Endodermal cell (in vitro differentiated cells): ENCODE measurements at places on chromosomes 3 and 15.

DNA sequence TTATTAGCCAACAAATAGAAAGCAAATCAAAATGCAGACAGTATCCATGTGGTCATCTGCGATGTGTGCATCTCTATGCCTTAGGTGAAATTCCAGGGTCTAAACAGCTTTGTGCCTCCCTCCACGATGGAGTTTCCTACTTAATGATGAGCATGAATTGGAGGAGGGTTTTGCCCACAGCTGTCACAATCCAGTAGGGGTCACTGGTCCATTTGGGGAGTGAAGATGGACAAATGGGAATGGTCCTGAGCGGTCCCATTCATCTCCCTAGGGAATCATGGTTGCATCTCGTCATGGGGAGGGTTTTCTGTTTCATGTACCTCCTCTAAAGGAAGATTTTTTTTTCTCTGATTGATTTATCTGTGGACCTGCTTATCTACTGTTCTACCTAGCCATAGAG, 358.0 kb downstream of the PTPRG start:
- H3K4me1 ChIP-seq, result no peaks in the 10 kb centered on the region
- H3K36me3 ChIP-seq, result no peaks in the 10 kb centered on the region
- no peak overlapping the region for H3K4me3 ChIP-seq
- no peak for DNase-seq
- H3K27ac ChIP-seq, result no peak overlapping the region
- H3K27me3 ChIP-seq, result no peaks in the 10 kb centered on the region

GRCh38 chr3:16767006-16767405, 117.7 kb upstream of the PLCL2 start:
- no peaks in the 10 kb centered on the region for H3K4me1 ChIP-seq
- DNase-seq, result peak; percentile 66
- no peaks in the 10 kb centered on the region for H3K36me3 ChIP-seq
- H3K4me3 ChIP-seq, result no peak overlapping the region

DNA sequence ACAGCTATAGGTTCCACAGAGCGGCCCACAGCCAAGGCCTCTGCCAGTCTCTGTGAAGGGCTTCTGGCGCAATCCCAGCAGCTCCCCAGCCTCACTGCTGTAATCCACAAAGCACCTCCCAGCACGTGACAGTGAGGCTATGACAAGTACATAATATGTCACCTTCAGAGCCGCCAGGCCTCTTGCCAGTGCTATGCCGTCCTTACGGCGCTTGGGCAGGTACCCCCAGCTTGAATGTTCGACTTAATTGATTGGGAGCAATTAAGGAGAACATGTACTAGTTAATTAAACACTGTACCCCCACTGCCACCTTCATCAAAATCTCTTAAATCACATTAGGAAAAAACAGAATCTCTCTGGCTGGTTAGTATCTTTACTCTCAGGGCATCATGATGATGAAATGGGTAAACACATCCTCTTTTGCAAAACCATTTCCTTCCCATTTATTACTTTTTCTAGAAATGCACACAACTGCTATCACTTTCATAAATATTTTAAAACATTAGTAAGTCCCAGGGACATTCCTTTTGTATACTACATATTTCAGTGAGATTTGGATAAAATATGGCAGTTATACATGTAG, 169.9 kb downstream of the XXYLT1 start:
- no peak overlapping the region for H3K4me3 ChIP-seq
- H3K27me3 ChIP-seq, result no peaks in the 10 kb centered on the region
- H3K36me3 ChIP-seq, result no peaks in the 10 kb centered on the region
- no peak overlapping the region for H3K27ac ChIP-seq

GRCh38 chr3:66203275-66203674, 17.5 kb upstream of the SLC25A26 start:
- DNase-seq, result peak; percentile 13
- H3K27me3 ChIP-seq, result no peaks in the 10 kb centered on the region
- no peak overlapping the region for H3K4me3 ChIP-seq
- no peaks in the 10 kb centered on the region for H3K36me3 ChIP-seq

GRCh38 chr3:126891791-126892190, 91.1 kb upstream of the PLXNA1 start:
- no peak overlapping the region for H3K4me3 ChIP-seq
- H3K27me3 ChIP-seq, result no peaks in the 10 kb centered on the region
- DNase-seq, result no peak
- H3K36me3 ChIP-seq, result no peaks in the 10 kb centered on the region
- H3K27ac ChIP-seq, result no peak overlapping the region

GRCh38 chr3:59472541-59472940, 422.7 kb upstream of the CFAP20DC start:
- no peaks in the 10 kb centered on the region for H3K36me3 ChIP-seq
- H3K27me3 ChIP-seq, result no peaks in the 10 kb centered on the region
- H3K4me3 ChIP-seq, result no peak overlapping the region

DNA sequence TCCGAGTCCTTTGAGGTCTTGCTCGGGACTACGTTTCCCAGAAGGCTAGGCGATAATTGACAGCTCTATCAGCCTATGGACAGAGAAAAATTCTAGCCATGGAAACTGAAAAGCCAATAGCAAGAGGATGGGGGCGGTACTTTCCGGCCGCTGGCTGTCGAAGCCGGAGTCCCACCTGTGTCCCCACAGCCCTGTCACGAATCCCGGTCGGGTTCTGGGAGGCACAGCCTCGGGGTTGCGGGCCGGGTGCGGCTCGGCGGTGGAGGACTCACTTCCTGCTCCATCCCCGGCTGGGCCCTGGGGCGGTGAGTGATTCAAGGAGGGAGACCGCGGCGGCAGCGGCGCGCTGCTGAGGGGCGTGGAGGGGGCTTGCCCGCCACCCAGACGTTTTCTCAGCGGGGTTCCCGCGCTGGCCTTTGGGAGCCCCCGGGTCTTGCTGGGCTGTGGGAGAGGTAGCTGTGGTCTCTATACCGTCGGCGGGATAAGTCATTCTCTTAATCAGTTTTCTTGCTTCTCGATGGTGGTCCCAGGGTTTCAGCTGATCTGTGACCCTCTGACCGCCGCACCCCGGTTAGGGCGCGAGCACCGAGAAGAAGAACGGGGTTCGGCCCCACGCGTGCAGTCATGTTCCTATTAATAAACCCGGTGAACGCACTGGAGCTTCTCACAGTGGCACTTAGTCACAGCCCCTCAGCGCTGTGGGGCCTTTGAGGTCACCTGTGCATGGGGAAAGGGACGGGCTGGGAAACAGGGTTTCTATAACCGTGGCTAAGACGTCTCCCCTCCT, at the start of gene ZNF774:
TSS of gene ZNF774 (plus strand) at position 178 of the 787 bp plus-strand sequence. CDS start 2,377 bp downstream, outside the sequence.
- H3K4me3 ChIP-seq, result peak within 1 kb of the TSS; percentile 91
- no peak within 1 kb of the TSS for H3K27ac ChIP-seq
- peak; percentile 97 for DNase-seq
- peaks cover 45% of the 10 kb centered on the region for H3K27me3 ChIP-seq
- no peaks in the 10 kb centered on the region for H3K4me1 ChIP-seq
- no peaks in the 10 kb centered on the region for H3K36me3 ChIP-seq
